Jurkat, Clone E6-1 (cell line): ENCODE measurements at places on chromosomes 5 and 9.

GRCh38 chr9:135783540-135784245, 81.7 kb downstream of the KCNT1 start:
- no peak for DNase-seq

DNA sequence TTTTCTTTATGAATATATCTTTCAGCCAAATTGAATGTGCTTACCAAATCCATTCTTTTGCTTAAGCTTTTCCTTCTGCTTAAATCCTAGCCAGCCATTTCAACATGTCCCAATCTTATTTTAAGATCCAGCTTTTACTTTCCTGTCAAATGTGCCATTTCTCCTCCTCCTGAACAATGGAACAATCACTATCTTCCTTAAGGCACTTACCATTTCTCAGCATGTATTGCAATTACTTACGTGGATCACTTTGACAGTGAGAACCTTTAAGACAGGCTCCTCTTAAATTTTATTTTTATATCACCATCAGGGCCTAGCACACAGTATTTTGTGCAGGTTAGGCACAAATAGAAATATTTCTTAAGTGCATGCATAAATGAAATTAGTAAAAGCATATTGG, 4.4 kb upstream of the CDO1 start:
- no peak for DNase-seq

DNA sequence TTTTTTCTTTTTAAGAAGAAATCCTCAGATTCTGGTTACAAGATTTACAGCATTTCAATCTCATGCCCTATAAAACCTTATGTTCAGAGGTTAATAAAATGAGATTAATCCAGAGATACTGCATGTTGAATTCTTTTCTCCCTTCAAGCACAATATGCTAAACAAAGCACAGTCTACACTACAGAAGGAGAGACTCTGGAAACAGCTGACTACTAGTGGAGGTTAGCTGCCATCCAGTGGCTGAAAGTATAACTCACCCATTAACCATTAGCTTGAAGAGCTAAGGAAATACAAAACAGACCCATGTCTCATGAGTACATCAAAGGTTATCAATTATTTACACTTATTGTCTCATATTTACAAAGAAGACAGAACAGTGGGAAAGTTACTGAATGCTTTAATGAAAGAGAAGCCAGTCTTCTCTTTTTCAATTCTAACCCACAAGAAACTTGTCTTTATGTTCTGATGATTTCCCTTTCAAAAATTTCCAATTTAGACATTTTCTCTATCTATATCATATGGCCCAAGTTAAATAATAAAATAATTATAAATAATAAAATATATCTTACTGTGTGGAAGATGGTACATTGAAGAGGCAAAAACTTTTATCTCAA, 12.7 kb upstream of the DNAH5 start:
- peak; percentile 29 for DNase-seq

- DNase-seq = peak; percentile 88
Observed at GRCh38 chr9:109469646-109470358, 28.3 kb downstream of the PTPN3 start.

- no peak for DNase-seq
Observed at GRCh38 chr9:129886226-129887174, 51.2 kb downstream of the USP20 start.

DNA sequence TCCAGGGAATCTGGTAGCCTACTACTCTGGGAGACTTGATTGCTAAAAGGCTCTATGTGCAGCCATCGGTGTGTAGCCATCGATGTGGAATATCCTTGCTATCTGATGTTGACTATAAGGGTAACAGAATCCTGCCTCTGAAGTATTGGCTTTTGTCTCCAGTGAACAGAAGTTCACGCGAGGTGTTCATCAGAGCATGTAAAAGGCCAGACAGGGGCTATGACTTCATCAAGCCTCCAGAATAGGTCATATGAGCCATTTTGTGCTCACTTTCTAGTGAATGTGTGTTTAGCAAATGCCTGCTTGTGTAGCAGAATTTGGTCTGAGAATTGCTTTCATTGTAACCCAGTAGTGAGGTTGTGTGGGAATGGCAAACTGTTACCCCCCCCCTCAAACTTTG, 66.8 kb upstream of the RAD23B start:
- no peak for DNase-seq

- DNase-seq = no peak
Observed at GRCh38 chr9:133131506-133131905, 10.5 kb upstream of the RALGDS start.

DNA sequence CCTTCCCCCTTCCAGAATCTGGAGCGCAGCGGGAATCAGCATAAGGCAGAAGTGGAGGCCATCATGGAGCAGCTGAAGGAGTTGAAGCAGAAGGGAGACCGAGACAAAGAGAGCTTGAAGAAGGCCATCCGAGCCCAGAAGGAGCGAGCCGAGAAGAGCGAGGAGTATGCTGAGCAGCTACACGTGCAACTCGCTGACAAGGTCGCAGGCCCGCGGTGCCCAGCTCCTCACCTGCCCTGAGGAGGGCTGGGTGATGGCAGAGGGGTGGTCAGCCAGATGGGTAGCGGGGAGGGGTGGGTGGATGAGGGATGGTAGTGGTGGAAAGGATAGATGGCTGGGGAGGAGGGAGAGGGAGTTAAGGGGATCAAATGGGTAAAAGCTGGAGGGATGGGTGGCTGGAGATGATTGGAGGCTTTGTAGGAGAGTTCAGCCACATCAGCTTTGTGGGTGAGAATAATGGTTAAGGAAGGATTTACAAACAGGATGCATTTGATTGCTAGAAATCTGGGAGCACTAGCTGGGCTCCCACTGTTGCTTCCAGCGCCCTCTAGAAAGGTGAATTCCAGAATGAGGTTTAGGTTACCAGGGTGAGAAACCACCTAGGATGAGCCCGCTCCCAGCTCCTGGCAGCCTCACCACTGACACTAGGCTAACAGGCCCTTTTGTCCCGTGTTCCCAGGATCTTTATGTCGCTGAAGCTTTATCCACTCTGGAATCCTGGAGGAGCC, 19.7 kb upstream of the GLE1 start:
- DNase-seq = no peak

- no peak for DNase-seq
Observed at GRCh38 chr5:141815796-141816180, 62.4 kb downstream of the PCDH1 start.

- DNase-seq = no peak
Observed at GRCh38 chr9:93899609-93900435, 55.3 kb downstream of the BARX1 start.

GRCh38 chr9:104984121-104984520, 56.2 kb upstream of the ABCA1 start:
- no peak for DNase-seq

GRCh38 chr5:138694146-138694545, 59.1 kb upstream of the CTNNA1 start:
- DNase-seq = no peak

- DNase-seq = no peak
Observed at GRCh38 chr5:153530357-153531143, 40.1 kb downstream of the GRIA1 start.

DNA sequence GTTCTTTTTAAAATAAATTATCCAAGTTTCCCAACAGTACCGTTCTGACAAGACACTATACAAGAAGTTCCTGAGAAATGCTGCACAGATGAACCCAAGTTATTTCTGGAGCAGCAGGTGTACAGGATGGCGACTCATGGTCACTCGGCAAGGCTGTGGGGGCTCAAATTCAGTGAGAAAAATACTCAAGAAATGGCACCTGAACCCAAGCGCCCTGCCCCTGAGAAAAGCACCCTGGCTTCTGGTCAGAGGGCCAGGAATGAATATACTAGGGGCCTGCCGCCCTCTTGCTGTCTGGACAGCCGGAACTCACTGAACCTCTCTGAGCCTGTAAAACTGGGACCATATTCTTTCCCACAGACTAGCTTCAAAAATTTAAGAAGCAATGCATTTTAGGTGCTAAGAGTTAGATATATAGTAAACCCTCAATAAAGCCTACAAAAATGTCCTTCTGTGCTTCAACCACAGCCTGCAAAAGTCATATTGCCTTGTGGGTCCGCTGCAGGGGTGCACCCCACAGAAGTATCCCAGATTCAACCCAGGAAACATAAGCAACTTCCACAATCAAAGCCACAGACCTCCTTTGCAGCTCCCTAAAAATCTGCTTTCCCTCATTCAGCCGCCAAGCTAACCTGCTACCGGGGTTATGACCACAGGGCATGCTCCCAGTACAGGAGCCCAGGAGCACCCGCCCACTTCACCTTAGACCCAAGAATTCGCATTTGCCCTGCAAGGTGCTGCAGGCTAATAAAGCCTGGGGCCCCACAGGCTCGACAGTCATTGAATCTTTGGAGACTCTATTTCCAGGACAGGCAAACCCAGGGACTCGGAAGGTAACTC, 1.4 kb downstream of the RAPGEF1 start:
- DNase-seq = no peak

DNA sequence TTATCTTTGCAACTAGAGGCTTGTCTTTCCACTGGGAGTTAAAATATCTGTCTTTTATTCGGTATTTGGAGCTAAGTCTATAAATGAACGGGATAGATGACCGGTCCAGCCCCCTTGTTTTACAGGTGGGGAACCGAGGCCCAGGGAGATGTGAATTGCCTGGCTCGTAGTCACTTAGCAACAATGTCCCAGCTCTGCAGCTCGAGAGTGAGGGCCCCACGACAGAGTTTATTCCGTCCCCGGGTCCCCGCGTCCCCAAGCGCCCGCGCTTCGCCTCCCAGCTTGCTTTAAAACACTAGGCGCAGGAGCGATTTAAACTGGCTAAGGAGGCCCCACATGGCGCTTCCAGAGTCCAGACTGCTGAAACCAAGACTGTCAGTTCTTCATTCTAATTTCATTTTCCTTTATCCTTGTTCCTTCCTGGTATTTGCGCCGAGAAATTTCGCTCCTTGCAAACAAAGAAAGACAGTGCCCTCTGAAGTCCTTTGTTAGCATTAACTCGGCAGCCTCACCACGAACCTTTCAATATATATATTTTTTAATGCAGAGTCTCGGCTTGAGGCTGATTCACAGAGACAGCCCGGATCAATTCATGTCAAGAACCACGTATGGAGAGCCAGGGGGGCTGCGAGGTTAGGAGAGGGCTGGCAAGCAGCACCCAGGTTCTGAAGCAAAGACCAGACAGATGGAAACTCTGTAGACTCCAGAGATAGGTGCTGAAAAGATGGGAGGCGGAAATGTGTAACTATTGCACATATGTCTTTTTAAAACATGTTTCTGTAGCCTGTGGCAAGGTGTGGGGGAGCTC, 1.4 kb upstream of the ENC1 start:
- DNase-seq = no peak

DNA sequence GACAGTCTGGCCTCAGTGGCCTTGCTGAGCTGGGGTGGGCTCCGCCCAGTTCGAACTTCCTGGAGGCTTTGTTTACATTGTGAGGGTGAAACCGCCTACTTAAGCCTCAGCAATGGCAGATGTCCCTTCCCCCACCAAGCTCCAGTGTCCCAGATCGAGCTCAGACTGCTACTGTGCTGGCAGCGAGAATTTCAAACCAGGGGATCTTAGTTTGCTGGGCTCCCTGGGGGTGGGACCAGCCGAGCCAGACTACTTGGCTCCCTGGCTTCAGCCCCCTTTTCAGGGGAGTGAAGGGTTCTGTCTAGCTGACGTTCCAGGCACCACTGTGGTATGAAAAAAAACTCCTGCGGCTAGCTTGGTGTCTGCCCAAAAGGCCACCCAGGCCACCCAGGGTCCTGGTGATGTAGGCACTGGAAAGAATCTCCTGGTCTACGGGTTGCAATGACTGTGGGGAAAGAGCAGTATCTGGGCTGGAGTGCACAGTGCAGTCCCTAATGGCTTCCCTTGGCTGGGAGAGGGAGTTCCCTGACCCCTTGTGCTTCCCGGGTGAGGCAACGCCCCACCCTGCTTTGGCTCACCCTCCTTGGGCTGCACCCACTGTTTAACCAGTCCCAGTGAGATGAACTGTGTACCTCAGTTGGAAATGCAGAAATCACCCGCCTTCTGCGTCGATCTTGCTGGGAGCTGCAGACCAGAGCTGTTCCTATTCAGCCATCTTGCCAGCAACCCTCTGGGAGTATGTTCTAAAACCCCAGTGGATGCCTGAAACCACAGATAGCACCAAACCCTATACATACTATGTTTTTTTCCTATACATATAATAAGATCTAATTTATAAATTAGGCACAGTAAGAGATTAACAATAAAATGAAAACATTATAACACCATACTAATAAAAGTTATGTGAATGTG, 95.5 kb downstream of the TMEM161B start:
- no peak for DNase-seq

DNA sequence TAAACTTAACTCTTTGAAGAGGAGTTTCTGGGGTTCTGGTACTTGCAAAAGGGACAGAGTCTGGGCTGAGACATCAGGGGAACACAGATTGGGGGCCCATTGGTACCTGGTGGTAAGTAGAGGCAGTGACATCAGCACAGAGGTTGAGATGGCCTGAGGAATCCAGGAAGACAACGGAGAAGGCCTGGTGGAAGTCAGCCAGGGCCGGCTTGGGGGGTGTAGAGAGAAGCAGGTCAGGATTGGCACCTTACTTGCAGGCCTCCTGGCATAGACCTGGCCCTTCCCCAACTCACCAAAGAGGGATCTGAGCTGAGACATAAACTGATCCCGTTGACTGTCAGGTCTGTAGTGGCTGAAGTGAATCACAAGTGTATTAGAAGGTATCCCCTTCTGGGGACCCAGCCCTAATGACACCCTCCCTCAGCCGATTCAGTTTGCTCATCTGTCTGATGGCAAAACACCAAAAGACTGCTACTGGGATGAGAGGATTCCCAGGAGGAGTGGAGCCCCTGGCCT, 5.5 kb downstream of the NOL6 start:
- DNase-seq = no peak

- no peak for DNase-seq
Observed at GRCh38 chr9:1918622-1919021, 96.5 kb upstream of the SMARCA2 start.

- no peak for DNase-seq
Observed at GRCh38 chr5:36202521-36202961, 39.2 kb downstream of the NADK2 start.

- peak; percentile 29 for DNase-seq
Observed at GRCh38 chr5:150486402-150487198, 21.3 kb upstream of the NDST1 start.

DNA sequence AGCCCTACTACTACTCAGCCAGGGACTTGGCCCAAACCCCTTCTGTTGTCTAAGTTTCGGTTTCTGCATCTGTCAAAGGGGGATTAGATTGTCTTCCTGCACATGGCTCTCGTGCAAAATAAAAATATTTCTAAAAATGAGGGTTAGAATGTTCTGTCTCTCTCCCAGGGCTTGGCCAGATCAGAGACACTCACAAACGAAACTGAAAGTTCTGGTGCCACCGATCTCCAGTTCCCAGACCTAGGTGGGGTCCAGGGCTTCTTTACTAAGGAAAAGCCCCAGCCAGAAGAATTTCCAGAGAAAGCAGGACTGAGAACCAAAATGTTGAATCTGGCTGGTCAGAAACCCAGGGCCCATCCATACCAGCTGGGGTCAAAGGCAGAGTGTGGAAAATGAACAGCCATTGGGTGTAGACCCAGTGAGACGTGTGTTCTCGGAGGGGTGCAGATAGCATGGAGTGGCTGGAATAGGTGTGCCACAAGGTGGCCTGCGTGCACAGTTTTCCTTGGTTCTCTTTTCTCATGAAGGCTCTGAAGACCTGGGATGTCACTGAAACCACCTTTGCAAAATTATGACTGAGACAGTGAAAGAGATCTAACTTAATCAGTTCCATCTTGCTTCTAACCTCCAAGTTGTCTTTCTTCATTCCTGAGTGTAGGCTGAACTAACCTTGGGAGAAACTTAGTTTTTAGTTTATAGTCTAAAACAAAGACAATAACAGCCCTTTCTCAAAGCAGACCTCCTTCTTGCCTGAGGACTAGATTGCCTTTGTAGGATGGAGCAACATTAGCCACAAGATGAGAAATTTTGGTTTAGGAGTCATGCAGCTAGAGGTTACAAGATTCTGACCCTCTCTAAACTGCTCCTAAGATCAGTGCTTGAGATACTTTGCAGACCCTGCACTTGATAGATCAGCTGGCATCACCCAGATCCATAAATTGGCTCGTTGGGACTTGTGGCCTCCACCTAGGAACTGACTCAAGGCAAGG, 2.3 kb upstream of the SLC23A1 start:
- DNase-seq = no peak
